Activated naive CD8-positive, alpha-beta T cell treated with anti-CD3 and anti-CD28 coated beads, Interleukin-2, amount 10 ng/mL, durations not matched to agents 7 days and 5 days (primary cell): ENCODE measurements at places on chromosomes 13 and 19. TPM values are rescaled to one million over a fixed set of nuclear protein-coding genes. Genes with fewer than 3 reads are reported as not detected.

Gene TRIM28
- 412 TPM for total RNA-seq

Gene ACP7
- total RNA-seq, result not detected

Gene PGLYRP2
- total RNA-seq, result 0.19 TPM

Gene SPACA6
- total RNA-seq, result 4.8 TPM
